DMS153 (cell line): ENCODE measurements at places on chromosomes 3 and 15.
A peak's percentile ranks its signal among the peaks of the same experiment; 100 is the strongest.

DNA sequence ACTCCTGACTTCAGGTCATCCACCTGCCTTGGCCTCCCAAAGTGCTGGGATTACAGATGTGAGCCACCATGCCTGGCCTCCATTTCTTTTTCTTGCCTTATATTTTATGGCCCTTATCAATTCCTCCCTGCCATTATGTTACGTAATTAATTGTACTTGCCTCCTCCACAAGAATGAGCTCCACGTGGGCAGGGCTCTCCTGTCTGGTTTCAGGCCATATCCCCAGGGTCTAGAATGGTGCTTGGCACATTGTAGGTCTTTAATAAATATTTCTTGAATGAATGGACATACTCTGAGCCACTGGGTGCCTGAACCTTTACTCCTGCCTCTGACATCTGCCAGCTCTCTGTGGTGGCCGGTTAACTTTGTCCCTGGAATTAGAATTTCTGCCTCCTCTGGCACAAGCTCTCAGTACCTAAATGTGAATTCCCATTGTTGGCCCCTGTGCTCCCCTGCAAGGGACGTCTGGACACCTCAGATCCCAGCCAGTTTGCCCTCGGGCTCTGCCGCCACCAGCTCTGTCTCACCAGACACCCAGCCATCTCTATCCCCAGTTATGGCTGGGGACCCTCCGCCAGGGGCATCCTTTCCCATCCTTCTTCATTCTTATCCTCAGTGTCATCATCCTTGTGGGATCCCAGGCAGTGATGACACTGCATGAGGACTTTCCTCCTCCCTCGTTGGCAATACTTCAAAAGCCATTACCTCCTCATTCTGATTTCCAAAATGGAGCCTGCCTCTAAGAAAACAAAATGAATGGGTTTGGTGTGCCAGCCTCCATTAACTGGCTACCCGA is 165.6 kb upstream of the SMAD3 start:
- no peak for DNase-seq

DNA sequence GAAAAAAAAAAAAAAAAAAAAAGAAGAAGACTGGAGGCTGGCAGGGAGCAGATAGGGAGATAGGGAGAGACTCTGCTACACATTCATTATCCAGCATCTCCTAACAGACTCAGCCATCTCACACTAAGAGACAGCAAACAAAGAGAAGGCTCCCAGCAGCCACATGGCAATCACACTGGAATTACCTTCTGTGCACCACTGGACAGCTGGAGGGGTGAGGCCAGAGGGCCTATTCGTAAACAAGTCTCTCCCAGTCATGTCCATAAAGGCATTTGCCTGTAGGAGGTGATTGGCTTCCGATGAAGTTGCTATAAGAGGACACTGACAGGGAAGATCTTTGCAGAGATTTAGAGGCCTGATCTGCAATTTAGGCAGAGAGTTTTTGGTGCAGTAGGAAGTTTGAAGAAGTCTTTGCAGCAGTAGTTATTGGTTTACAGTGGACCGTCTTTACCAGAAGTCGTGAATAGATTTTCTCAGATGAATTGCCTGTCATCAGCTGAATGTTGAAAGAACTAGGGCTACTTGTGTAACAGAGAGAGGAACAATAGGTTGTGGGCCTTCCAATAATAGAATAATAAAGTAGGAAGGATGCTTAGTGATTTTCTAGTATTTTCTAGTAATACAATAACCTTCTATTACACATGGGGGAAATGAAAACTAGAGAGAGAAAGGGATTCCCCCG is 89.7 kb downstream of the TP63 start:
- DNase-seq, result no peak

GRCh38 chr3:10876661-10877060 is 60.6 kb downstream of the SLC6A11 start:
- DNase-seq, result no peak

DNA sequence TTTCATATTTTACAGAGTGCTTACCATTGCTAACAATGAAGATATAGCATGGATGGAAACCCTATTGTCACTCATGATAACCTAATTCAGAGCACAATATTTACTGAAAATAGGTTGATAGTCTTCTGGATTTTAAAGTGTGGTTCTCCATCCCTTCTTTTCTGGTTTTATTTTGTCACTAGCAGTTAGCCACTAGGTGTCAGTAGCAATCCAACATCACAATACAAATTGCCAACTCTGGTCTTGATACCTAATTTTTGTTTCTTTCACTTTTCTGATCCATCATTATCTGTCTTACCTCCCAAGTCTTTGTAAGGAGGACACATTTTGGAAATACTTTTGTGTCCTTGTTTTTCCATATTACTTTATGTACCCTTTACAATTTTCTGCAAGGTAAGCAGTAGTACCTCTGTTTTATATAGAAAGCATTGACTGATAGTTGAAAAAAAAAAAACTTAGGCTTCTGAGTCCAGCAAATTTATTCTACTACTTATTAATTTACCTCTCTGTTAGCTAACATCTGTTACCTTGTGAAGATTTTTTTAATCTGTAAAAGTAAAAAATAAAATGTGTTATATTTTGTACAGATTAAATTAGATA is 28.3 kb upstream of the CRYBG3 start:
- peak; percentile 1 for DNase-seq

DNA sequence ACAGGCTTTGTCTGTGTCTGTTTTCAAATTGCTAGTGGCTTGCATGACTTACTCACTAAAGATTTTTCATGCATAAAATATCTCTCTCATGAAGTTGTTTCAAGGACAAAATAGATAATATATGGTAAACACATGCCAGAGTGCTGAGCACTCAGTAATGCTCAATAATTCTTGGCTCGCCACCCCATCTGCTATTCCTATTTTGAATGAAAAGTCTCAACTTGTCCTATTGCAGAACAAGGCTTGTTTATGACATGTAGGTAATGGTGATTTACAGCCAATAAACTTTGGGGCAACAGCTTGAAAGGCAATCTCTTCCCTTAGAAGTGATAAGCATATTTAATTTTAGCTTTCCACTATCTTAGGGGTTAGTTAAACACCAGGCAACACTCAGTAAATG is 789.0 kb upstream of the ROBO1 start:
- no peak for DNase-seq
